CD4-positive, alpha-beta T cell treated with Interleukin-4 for 4 hours (primary cell): ENCODE measurements at places on chromosomes 4 and X.

- no peak for DNase-seq
Measured at GRCh38 chr4:142222127-142222526, 585.7 kb downstream of the IL15 start.

DNA sequence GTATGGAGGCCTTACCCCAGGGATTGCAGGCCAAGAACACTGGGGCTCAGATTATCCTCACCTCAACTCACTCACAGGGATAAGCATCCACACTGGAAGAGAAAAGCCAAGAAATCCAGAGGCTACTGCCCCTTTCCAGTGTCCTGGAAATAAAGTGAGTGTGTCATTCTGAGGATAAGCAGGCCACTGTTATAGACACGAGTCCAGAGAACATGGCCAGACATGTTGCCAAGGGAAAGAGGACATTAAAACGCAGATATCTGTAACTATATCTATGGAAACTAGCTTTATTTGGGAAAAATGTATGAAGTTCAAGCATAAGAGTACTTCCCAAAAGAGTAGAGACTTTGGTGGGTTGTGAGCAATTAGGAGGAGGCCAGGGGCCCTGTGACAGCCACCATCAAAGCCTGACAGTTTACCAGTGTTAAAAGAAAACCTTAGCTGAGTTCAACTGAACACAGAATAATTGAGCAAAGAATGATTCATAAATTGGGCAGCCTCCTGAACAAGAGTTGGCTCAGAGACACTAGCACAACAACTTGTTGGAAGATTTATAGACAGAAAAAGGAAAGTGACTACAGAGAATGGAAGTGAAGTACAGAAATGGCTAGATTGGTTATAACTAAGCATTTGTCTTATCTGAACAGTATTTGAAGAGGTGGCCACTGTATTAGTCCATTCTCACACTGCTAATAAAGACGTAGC is 1222.2 kb downstream of the STIM2 start:
- no peak for DNase-seq

GRCh38 chr4:182346675-182347375 is 103.6 kb downstream of the TENM3 start:
- DNase-seq, result no peak

- DNase-seq, result no peak
Measured at GRCh38 chr4:189071241-189071640, 869.4 kb upstream of the FRG1 start.

DNA sequence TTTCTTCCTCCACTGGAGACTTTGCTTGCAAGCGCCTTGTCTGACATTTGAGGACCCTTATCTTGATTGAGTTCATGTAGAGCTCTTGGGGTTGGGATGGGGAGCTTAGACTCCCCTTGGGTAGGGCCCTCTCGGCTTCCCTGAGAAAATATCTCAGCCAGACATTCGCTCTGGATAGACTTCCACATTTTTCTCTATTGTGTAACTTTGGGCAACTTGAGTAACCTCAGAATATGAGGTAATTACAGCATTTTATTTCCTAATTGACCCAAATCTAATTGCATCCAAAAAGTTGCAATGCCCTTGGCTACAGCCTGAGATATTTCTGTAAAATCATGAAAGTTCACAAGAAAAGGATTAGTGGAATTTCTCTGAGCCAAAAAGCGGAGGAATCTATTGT is 102.8 kb upstream of the MXRA5 start:
- no peak for DNase-seq

DNA sequence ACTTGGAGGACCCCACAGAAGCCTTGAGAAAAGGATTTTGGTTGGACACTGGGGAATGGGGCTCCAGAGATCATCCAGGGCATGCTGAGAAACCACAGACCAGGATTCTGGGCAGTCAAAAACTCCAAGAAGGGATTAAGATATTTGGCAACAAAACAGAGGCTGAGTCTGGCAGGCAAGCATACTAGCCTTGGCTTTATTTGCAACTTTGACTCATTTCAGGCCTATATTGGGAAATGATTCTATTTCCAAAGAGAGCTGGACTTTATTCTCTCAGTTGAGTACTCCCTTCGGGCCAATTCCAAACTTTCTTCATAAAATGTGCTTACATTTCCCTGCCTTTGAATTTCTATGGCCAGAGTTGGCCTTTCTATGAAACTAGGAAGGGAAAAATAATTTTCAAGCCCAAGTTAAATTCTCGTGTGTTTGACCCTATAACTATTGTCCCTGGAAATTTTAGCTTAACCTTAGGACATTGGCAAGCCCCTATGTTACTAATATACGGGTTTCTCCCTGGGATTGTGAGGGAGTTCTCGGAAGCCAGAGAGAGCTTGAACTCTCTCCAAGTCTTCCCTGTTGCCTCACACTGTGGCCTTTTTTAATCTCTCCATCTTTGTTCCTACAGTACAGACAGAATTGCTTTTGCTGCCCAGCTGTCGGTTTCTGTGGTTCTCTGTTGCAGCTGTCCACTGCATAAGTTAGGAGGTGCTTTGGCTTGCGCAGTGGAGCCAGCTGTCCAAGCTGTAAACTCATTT is 112.6 kb upstream of the FAM9A start:
- no peak for DNase-seq

DNA sequence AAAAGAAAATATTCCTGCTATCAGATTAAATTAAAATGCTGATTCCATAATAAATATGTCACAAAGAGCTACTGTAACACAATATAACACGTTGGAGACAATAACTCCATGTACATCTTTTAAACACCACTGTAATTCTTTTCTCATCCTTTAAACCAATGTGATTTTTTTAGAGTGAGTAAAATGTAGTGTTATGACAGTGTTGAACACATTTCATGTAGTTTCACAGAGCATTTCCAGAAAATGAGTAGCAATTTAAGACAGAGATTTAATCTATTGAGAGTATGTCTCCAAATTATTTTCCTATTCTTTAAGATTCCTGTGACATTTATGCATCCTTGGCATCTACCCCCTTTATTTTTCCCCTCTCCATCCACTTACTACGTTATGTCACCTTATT is 17.1 kb upstream of the PRRG1 start:
- no peak for DNase-seq

- DNase-seq, result no peak
Measured at GRCh38 chrX:44915361-44915868, 42.4 kb downstream of the KDM6A start.

DNA sequence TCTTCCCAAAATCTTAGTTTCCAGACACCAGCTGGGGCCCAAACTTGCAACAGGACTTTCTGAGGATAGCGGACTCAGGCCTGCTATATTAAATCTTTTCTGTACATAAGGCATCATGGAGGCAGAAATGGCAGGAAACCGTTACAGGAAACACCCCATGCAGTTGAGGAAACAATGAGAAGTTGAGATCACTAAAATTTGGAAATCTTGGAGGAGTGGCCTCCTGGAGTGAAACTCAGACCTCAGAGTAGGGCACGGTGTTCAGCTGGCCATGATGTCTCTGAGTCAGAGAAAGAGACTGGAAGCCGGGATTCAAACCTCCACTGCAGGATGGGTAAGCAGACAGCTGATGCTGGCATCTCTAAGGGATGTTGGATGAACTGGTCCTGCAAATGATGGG is 372.6 kb upstream of the CTSO start:
- DNase-seq, result no peak

- no peak for DNase-seq
Measured at GRCh38 chrX:7223271-7223670, 75.3 kb upstream of the PUDP start.

- DNase-seq, result no peak
Measured at GRCh38 chrX:98398542-98398941, 1514.8 kb downstream of the RPA4 start.

DNA sequence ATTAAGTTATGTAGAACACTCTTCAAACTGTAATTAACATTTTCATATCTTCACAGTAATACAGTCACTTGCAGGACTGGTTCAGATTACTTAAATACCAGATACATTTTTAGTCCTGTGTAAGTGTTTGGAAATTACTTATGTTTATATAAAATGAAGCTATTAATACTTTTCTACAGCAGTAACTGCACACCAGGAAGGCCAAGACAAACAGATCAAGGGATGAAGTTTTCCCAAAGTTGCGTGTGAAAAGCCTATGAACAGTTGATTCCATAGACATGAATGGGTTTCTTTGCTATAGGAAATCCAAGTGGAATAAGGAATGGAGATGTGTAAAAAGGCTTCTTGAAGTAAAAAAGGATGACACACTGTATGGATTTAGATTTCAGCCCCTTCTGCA is 28.9 kb upstream of the DRP2 start:
- no peak for DNase-seq

DNA sequence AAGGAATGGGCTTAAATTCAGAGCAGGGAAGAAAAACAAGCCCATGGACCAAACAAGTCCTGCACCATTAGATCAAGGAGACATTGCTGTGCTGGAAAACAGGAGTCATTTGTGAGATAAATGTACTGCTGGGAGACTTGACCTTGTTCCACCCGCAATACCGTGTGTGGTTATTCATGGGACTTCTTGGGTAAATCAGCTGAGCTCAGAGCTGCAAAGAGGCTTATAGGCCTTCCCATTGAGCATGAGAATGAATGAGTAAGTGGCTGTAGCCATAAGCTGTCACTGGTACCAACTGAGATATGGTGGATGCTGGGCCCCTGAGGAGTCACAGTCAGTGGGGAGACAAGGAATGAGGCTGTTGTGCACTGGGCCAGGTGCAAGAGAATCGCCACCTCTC is 2.3 kb upstream of the CYTL1 start:
- DNase-seq, result no peak
